ENCODE measurements at places on chromosomes 4 and X.

GRCh38 chr4:60657041-60657440, 543.1 kb upstream of the ADGRL3 start:
- DNase-seq, result no peak

GRCh38 chrX:65994519-65995506, 45.1 kb downstream of the VSIG4 start:
- DNase-seq, result no peak

GRCh38 chrX:52363247-52363883, 5.5 kb upstream of the XAGE2 start:
- peak; percentile 59 for DNase-seq

DNA sequence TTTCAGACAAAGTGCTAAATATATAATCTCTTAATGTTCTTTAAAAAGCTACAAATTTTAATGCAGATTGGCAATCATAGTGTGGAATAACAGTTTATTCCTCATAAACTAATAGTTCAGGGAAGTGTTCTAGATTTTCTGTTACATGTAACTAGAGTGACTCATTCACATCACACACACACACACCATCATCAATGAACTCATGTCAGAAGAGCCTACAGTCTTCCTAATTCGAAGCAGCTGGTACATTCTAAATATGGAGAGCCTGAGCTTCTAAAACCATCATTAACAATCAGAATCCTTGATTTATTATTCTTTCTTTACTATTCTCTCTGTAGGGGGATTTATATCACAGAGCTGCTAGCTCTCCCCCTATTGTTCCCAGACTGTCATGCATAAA, 49.6 kb downstream of the DKK2 start:
- DNase-seq, result no peak

GRCh38 chr4:104416725-104417356, 77.9 kb downstream of the CXXC4 start:
- DNase-seq, result no peak

GRCh38 chr4:150950657-150951288, 64.3 kb downstream of the LRBA start:
- DNase-seq, result no peak
